ENCODE measurements at places on chromosomes 1 and 21.

DNA sequence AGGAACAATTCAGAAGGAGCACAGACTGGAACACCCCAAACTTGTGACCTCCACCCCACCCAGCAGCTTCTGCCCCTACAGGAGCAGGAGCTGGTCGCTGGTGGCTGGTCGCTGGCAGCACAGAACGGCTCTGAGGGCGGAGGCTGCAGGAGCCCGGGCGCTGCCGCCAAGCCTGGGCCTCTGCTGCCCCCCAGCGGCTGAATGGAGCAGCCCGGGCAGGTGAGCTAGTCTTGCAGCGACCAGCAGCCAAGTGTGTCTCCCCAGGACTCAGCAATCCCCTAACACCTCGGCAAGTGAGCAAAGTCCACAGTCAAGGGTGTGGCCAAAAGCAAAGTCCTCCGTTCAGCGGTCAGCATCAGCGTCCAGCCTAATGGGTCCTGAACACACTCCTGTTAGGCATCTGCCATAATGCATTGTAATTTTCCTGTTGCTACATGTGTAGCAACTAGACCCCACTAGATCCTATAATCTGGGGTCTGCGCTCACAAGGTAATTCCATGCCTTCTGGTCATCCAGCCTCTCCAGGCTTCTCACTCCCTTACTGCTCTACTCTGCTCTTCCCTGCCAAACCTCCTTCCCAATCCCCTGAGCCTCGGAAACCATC lies 12.1 kb upstream of the GJB5 start:
- peak; percentile 71 for DNase-seq

DNA sequence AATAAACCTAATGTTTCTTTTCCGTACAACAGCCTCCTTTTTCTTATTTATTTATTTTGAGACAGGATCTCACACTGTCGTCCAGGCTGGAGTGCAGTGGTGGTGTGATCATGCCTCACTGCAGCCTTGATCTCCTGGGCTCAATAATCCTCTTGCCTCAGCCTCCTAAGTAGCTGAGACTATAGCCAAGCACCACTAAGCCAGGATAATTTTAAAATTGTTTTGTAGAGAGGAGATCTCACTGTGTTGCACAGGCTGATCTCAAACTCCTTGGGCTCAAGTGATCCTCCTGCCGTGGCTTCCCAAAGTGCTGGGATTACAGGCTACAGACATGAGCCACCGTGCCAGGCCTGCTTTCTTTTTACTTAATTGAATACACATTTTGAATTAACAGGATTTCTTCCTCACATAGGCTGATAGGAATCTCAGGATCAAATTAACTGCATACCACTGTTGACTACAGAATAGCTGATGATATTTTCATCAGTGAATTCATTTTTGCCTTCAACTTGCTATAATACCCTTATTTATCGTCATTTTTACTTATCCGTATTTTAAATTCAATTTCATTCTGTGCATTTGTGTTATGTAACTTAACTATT lies 2010.5 kb downstream of the NCAM2 start:
- no peak for DNase-seq

- DNase-seq, result no peak
These were observed 27.9 kb downstream of the FAAP20 start for GRCh38 chr1:2166695-2167094.

GRCh38 chr1:116375887-116376728 lies 3.1 kb downstream of the ATP1A1 start:
- peak; percentile 72 for DNase-seq

DNA sequence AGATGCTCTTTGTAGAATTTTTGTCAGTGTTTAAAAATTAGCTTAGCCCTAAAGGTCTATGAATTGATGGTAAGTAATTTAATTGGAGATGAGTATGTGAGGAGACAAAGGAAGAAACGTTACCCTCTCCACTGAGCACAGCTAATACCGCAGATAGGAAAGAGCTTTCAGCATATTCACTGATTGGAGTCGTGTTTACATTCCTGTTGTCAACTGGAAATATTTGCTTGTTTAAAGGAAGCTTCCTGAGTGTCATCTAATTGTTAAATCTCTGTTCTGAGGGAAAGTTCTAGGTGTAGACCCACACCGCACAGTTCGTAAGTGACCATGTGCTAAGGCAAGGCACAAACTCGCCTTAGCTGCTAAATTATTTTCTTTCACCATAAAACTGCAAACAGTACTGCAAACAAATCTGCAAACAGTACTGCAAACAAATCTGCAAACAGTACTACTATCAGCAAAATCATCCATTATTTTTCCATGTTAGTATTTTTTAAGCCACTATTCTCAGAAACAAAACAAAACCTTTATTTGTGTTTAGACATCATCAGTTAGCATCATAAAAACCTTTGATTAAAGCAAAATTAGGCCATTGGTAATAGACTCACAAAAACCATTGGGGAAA lies 32.6 kb downstream of the TOMM20 start:
- no peak for DNase-seq

DNA sequence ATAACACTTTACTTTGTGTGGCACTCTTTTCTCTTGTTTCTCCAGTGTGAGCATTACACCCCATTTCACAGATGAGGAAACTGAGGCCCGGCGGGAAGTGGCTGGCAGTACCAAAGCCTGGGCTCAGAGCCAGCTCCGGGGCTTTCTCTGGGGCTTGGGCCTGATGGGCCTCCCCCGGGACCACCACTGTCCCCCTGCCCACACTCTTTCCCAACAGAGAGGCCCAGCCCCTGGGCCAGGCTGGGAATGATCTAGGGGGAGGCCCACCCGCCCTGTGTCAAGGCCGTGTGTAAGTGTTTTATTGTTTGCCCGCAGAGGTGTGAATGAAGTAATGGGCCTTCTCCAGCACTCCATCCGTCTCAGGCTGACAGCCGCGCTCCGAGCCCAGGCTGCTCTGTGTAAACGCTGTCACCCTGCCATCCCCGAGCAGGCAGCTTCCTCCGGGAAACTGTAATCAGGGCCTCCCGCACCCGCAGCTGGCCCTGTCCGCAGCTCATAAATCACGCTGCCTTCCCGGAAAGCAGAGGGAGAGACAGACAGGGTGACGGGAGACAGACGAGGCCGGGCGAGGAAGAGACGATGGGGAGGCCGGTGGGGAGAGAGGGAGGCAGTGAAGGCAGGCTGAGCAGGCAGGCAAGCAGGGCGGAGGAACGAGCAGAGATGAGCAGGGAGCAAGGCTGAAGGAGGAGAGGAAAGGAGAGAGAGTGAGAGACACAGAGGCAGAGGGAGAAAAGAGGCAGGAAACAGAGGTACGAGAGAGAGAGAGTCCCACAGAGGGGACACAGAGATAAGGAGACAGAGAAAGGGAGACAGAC lies 109.7 kb upstream of the ZBTB40 start:
- peak; percentile 19 for DNase-seq
